ENCODE measurements at places on chromosomes 7 and 10. TPM values are rescaled to one million over a fixed set of nuclear protein-coding genes. Genes with fewer than 3 reads are reported as not detected.

The ACTA2 gene
- 1,405 TPM for total RNA-seq

The C10orf95 gene
- total RNA-seq: 1.5 TPM

The ASIC3 gene
- 0.34 TPM for total RNA-seq

The MKLN1 gene
- 99.6 TPM for total RNA-seq

The GRB10 gene
- total RNA-seq: 106 TPM

The GLCCI1 gene
- 25.5 TPM for total RNA-seq

The SEMA3A gene
- total RNA-seq: 8.1 TPM

The SEMA3D gene
- total RNA-seq: 32.8 TPM

The TAS2R5 gene
- total RNA-seq: 6.2 TPM

DNA sequence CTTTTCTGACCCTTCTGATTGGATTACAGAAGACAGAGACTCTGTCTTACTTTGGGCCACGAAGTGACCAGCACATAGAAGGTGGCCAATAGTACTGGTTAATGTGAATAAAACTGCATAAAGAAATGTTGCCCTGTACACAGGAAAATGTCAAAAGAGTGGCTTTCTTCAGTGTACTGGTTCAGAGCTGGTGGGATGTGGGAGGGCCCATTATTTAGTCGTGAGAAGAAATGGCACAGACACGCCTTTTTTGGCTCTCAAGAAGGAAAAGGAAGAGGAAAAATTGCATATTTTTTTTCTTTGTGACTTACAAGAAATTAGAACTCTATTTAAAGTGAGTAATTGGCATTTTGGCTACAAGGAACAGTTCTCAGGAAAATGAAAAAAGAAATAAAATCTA is 129.7 kb downstream of the DGKI start:
- DNase-seq: no peak

DNA sequence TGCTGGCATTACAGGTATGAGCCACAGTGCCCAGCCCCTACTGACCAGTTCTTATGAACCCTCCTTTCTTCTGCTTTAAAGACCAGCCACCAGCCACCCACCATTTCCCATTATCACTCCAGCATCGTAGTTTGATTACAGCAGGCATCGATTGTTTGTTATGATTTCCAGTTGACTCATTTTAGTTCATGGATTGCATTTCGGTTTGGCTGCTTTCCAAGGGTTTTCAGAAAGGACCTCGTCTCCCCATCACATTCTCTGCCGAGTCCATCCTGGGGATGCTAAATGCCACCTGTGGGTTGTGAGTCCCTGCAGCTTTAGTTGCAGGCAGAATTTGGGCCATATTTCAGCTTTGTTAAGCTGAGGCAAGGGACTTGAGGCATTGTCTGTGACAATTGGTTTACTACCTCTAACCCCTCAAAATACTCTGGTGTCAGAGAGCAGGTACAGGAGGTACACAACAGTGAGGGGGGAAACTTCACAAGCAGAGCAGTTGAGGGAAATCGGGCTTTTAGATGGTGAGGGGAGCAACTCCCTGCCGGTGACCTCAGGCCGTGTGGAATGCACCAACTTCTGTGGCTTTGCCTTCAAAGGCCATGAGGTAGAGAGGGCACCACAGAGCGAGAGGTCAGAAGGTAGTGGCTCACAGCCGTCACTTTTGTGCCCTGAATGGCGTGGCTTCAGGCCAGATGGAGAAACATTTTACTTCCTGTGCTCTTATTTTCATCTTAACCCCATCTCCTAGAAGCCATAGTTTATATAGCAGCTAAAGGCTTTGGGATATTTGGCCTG is 203.8 kb downstream of the CCDC3 start:
- DNase-seq: no peak

GRCh38 chr10:116574797-116575196 is 16.0 kb upstream of the PNLIPRP1 start:
- DNase-seq: no peak

DNA sequence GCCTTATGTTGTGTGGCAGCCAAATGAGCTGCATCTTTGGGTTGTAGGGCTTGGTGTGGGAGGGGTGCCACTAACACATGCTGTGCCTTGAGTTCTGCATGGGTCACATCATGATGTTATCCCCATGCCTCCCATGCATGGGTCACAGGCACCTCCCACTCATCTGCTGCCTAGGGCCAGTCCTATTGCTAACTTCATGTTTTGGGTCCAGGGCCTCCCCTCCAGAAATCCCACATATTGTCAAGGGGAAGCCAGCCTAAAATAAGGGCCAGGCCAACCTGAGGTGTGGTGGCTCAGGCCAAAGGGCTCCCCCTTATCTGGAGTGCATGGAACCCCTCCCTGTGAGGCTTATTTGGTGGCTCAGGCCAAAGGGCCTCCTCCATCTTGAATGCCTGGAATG is 299.0 kb downstream of the RPS24 start:
- peak; percentile 17 for DNase-seq

GRCh38 chr10:10833955-10834354 is 183.7 kb upstream of the CELF2 start:
- DNase-seq: no peak

GRCh38 chr7:84469034-84469433 is 274.4 kb upstream of the SEMA3A start:
- no peak for DNase-seq

DNA sequence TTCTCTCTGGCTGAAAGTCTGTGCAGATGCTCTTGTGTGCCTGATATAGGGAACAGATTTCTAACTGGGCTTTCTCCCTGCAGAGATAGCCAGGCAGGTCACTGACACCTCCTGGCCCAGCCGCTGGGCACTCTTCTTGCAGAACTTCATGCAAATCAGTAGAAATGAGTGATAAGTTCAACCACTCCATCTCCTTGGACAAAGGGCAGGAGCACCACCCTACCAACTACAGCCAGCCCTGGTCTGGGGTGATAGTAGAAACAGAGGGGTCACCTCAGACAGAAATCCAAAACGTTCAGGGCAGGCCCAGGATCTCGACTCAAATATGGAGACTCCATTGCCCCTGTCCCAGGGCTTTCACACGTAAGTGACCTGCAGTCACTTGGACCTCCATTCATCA is 917.8 kb upstream of the ZNF722 start:
- no peak for DNase-seq

DNA sequence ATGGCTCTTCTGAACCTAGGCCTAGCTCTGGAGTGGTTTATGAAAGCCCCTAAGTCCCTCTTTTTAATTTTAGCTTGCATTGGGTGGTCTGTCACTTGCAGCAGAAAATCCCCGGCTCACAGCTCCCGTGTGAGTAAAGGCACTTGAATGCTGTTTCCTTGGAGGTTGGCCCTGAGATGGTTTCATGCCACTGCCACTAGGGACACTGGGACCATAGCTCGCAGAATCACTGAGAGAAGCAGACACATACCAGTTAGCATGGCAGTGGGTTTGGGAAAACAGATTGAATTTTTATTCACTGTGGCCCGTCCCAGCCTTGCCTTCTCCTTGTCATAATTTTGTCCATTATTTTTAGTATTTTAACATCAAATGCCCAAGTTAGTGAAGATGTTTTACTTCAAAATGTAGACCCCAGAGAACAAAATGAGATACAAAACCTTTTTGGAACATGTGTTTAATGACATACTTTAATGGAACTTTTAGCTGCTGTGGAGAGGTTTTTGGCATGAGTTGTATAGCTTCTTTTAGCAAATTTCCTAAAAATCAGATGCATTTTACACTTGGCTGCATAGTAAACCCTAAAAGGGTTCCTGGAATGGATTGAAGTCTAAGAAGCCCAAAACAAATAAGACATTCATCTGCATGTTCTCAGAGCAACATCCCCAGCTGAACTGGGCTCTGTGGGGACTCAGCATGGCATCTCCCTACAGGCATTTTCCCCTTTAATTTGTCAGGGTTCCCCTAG is 259.7 kb upstream of the PITRM1 start:
- no peak for DNase-seq

- no peak for DNase-seq
These were observed 476.9 kb downstream of the KCNMA1 start for GRCh38 chr10:77160679-77161078.

DNA sequence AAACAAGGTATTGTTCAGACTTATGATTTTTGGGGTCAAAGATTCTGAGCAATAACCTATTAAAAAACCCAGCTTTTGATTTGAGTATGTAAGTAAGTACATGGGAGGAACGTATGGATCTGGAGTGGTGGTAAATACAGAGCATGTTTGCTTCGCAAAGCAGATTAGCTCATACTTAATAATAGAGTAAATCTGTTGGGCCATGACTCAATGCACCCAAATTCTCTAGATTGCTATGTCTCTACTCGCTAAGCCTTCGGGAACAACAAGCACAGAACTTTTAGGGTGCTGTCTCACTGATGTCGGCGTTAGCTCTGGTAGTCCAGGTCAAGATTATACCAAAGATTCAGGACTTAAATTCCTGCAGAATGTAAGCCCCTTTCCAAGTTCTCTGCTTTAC is 807 bp upstream of the MINPP1 start:
- DNase-seq: no peak

Data from ureter (tissue), 1 donor.